Bone marrow (tissue), 2 donors: ENCODE measurements at places on chromosomes 11 and 22.

DNA sequence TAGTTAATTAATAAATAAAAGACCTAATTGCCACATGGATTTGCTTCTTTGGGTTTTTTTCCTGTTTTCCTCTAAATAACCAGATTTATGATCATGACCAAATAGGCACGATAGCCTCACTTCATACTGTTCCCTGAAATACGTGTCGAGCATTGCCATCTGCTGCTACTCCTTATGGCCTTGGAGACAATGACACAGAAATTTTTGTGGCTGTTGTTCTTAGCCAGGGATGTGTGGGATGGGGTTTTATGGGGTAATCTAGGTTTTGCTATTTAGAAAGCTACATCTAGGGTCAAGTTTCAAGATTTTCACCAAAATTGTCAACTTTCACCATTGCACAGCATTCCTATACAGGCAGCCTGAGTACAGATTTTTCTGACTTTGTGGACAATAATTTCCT lies 145.2 kb downstream of the DBX1 start:
- no peak for DNase-seq

DNA sequence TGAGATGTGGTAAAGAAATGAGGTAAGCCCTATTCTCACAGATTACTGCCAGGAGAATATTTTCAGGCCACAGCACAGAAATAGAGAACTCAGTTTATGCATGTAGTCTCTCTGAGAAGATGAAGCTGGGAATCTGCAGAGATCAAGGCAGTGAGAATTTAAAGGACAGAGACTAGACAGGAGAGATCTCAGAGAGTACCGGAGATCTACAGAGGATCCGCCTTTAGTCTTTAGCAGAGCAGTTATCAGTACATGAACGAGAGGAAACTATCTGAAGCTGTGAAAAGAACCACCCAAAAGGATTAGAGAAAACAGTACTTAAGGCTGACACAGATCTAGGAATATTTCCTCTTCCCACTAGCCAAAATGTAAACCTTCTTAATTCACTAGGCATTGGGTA lies 101.5 kb downstream of the DLG2 start:
- no peak for DNase-seq

- DNase-seq, result no peak
Observed at GRCh38 chr11:45037434-45038005, 86.8 kb upstream of the TP53I11 start.

- no peak for DNase-seq
Observed at GRCh38 chr22:17789379-17790200, 15.3 kb upstream of the BID start.

DNA sequence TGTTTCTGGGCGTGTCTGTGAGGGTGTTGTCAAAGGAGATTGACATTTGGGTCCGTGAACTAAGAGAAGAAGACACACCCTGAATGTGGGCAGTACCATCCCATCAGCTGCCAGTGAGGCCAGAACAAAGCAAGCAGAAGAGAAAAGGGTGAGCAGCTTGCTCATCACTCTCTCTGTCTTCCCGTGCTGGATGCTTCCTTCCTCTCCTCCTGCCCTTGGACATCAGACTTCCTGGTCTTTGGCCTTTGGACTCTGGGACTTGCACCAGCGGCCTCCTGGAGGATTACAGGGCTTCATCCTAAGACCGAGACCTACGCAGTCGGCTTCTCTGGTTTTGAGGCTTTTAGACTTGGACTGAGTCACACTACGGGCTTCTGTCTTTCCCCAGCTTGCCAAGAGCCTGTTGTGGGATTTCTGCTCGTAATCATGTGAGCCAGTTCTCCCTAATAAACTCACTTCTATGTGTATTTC lies 18.8 kb downstream of the APOL2 start:
- DNase-seq, result no peak

- DNase-seq, result no peak
Observed at GRCh38 chr11:34953955-34954354, 37.5 kb downstream of the PDHX start.

GRCh38 chr11:9170450-9170849 lies 79.1 kb upstream of the SCUBE2 start:
- DNase-seq, result no peak

GRCh38 chr11:30580573-30580972 lies 5.6 kb downstream of the MPPED2 start:
- DNase-seq, result no peak

DNA sequence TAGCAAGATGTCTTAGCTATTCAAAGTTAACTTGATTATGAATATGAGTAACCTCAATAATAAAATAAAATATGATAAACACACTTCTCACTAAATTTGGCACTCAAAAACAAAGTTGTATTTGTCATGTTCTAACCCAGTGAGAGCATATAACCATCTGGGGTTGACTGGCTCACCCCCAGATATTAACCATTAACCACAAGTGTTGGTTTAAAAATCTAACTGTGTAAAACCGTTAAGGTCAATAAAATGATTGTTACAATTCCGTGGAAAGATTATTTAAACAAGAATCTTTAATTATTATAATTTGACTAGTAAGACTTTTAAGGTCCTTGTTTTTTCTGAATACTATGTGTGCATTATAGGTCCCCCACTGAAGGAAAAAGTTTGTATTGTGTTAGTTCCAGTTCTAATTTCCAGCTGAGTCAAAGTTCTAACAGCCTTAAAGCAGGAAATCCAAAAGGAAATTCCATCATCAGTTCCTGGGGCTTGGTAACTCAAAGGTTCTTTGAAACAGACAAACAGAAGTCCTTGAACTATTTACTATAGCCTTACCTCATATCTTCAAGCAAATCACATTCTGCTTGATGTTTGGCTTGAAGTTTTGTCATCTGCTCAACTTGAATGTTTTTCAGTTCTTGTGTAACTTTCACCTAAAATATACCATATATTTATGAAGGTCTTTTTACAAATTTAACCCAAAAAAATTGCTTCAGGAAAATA lies 2.5 kb downstream of the FCHSD2 start:
- no peak for DNase-seq

DNA sequence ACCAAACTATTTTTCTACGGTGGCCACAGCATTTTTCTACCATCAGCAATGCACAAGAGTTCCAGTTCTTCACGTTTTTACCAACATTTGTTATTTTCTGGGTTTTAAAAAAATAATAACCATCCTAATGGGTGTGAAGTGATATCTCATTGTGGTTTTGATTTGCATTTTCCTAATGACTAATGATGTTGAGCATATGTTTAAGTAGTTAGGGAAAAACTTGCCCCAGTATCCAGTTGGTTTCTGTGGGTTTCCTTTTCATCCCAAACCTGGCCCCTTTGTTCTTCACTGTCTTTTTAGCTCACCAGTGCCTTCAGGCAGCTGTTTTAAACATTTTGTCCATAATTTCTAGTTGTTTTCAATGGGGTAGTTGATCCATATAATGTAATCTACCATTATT lies 14.7 kb upstream of the PTS start:
- DNase-seq, result no peak

DNA sequence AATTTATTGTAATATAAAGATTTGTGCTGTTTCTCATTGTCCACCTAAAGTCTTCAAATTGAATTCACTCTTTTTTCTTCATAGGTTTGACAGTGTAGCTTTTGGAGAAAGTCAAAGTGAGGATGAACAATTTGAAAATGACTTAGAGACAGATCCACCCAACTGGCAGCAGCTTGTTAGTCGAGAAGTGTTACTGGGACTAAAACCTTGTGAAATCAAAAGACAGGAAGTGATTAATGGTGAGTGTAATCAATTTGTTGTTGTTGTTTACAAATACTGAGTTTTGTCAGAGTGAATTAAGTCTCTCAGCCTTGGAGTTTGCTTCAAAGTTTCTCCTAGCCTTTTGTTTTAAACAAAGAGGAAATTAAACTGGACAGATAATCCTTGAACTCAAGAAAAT lies 53.6 kb upstream of the GRIK4 start:
- no peak for DNase-seq

GRCh38 chr11:102252339-102252891 lies 64.9 kb upstream of the BIRC3 start:
- no peak for DNase-seq

GRCh38 chr11:121337740-121338272 lies 45.2 kb downstream of the SC5D start:
- DNase-seq, result no peak

DNA sequence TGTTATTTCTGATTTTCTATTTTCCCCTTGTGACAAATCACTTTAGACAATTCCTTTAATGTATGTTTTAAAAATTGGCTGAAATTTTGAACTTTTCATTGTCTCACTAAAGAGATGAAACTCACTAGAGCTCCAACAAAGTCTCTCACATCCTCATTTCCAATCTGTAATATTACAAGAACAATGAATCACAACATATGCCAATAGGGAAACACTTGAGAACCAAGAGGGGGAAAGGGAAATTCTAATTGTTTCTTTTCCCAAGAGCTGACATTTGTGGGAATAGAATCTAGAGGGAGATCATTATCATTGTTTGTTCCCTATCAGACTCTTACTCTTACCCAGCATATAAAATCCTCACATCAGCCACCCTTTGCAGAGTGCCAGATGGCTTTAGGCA lies 28.2 kb downstream of the OR10D3 start:
- no peak for DNase-seq

DNA sequence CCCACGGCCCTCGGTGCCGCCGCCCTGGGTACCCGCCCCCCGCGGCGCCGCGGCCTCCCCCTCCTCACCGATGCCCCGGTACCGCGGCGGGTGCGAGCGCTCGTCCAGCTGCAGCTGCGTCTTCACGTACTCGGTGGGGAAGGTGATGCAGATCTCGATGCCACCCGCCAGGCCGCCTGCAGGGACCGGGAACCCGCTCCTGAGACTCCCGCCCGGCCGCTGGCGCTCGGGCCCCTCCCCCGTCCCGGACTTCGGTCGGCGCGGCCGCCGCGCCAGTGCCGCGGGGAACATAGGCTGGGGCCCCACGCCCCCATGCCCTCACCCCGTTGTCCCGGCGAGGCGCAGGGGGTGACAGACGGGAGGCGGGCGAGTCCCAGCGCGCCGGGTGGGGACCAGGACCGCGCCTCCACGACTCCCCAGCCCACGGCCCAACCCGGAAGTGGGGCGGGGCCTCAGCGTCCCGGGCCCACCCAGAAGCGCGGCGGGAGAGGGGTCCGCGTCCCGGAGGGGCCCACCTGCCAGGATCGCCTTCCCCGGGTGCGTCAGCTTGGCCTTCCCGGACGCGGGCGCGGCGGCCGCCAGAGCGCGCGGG lies 375 bp downstream of the SLC25A1 start:
- DNase-seq, result peak; percentile 57

- no peak for DNase-seq
Observed at GRCh38 chr11:47857892-47858543, 9.9 kb upstream of the NUP160 start.

- DNase-seq, result no peak
Observed at GRCh38 chr11:117502015-117502778, 174.5 kb downstream of the CEP164 start.
